Neuronal stem cell (in vitro differentiated cells): ENCODE measurements at places on chromosomes 6 and 20.

- no peak for DNase-seq
Observed at GRCh38 chr20:3714092-3714491, 1.7 kb upstream of the SIGLEC1 start.

DNA sequence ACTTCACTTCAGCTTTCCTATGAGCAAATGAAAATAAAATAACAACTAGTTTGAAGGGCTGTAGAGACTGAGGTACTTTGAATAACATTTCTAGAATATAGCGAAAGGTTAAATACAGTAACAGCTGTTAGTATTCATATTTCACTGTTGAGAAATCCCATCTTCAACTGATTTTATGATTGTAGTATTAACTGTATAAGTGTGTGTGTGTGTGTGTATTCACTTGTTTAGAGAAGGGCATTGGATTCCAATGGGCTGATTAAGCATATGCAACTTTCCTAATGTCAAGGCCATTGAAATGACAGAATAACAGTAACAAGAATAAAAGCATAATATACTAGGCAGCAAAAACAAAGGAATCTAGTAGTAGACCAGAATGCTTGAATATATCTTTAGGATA is 957.5 kb upstream of the EPHA7 start:
- DNase-seq, result no peak

GRCh38 chr6:76681781-76682180 is 609.3 kb upstream of the IMPG1 start:
- no peak for DNase-seq

GRCh38 chr6:3384241-3385143 is 72.4 kb downstream of the SLC22A23 start:
- no peak for DNase-seq

- no peak for DNase-seq
Observed at GRCh38 chr6:138450445-138450844, 46.4 kb downstream of the HEBP2 start.

DNA sequence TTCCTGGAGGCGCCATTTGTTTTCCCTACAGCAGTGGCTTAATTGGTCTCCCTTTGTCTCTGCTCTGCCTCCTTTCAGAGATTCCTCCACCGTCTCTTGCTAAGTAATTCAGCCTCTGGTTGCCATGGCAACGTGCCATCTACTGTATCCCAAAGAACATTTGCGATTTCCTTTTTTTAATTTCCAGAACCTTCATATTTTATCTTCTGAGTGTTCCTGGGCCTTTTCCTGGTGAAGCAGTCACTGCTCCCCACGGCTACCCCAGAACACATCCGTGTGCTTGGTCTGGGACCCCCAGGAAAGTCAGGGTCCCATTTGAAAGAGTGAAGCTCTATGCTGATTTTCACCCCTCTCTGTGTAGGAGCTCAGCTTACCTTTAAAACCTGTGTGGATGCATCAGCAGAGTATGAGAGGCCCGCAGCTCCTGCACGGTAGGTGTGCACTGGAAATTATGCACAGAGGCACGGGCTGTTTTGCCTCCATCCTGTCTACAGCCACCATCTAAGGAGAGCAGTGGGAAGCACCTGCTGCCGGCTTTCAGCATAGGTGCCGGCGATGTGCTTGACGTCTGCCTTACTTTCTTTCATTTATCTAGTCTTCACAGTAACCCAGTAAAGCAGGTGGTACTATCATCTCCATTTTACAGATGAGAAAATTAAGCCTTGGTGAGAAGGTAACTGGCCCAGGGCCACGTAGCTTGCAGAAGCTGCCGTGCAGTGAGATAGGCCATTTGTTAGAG is 122.8 kb downstream of the SYCP2 start:
- peak; percentile 42 for DNase-seq

GRCh38 chr6:79076160-79076559 is 1.9 kb downstream of the PHIP start:
- DNase-seq, result no peak

DNA sequence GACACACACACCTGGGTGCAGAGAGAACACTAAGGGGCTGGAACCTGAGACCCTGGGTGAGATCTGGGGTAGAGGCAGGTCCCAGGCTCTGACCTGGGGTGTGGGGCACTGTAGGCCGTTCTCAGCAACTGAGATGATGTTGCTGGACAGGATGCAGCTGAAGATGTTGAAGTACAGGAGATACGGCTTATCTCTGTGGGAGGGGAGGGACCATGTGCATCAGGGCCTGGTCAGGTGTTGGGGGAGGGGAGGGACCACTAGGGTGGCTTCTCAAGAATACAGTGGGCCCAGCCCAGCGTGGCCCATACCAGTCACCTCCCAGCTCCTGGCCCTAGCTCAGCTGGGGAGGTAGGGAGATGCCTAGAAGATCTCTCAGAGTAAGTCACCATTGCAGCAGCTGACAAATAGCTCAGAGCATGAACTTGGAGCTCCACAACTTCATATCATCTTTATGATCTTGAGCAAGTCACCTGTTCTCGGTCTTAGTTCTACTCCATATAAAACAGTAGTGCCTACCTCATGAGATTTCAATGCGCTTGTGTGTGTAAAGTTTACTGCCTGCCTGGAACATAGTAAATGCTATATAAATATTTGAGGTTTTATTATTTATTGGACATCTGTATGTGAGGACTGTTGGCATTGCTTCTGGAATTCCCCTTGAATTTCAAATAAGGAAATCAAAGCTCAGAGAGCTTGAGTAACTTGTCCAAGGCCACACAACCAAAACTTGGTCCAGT is 3.8 kb downstream of the SLC44A4 start:
- DNase-seq, result no peak

GRCh38 chr6:97437087-97437486 is 154.1 kb upstream of the MMS22L start:
- no peak for DNase-seq

GRCh38 chr20:56352345-56353055 is 6.3 kb upstream of the FAM210B start:
- no peak for DNase-seq

DNA sequence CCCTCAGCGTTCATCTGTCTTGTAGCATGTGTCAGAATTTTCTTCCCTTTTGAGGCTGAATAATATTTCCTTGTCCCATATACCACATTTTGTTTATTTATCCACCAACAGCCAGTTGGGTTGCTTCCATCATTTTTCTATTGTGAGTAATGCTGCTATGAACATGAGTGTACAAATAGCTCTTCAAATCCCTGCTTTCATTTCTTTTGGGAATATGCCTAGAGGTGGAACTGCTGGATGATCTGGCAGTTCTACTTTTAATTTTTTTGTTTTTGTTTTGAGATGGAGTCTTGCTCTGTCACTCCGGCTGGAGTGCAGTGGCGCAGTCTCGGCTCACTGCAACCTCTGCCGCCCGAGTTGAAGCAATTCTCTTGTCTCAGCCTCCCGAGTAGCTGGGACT is 64.7 kb downstream of the SASH1 start:
- no peak for DNase-seq

GRCh38 chr20:5220321-5221060 is 93.7 kb downstream of the CDS2 start:
- DNase-seq, result no peak

- DNase-seq, result peak; percentile 36
Observed at GRCh38 chr6:108120311-108120710, 45.5 kb upstream of the NR2E1 start.

DNA sequence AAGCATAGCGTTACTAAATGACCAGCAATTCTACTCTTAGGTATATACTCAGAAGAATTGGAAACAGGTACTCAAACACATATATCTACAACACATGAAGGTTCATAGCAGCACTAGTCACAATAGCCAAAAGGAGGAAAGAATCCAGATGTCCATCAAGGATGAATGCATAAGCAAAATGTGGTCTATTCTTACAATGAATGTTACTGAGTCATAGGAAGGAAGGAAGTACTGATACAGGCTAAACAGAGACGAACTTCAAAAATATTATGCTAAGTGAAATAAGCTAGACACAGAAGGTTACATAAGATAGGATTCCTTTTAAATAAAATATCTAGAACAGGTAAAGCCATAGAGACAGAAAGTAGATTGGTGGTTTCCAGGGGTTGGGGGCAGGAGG is 93.5 kb downstream of the MAP3K7 start:
- DNase-seq, result no peak

- no peak for DNase-seq
Observed at GRCh38 chr6:50836231-50836630, 17.6 kb downstream of the TFAP2B start.

DNA sequence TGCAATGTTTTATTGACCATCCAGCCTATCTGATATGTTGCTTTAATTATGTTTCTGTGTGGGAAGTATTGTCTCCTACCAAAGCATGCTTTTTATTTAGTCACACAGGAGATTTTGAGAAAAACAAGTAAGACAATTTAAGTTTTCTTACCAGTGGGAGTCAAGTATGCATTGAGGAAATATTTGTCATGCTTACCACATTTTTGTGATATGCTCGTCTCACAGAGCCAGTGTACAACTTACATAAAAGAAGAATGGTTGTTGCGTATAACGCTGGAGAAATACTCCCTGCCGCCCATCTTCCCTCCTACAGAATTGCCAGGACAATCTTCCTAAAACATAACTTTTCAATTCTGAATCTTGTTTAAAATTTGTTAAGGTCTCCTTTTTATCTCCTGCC is 37.1 kb upstream of the FILIP1 start:
- DNase-seq, result no peak

- no peak for DNase-seq
Observed at GRCh38 chr20:37947943-37948342, 45.0 kb downstream of the VSTM2L start.

DNA sequence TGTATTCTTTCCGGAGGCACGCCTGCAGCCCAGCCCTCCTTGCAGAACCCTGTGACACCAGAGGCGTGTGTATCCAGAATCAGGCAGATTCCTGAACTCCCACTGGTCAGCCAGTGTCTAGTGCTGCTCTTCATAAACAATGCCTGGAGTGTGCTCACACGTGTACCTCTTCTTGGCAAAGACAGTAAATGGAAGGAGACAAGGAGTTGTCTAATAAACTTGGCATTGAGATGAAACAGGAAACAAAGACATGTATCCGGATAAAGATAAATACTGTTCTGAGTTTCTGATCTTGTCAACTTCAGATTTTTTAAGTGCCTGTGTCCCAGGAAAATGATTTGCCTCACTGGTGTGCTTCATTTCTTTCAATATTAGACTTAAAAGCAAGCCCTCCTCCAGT is 1.7 kb downstream of the RPS6KA2 start:
- no peak for DNase-seq

GRCh38 chr6:81262656-81263055 is 489.8 kb downstream of the TENT5A start:
- no peak for DNase-seq

- no peak for DNase-seq
Observed at GRCh38 chr6:6518631-6519427, 69.7 kb upstream of the LY86 start.

GRCh38 chr6:28082939-28083338 is 2.6 kb downstream of the ZNF165 start:
- no peak for DNase-seq

DNA sequence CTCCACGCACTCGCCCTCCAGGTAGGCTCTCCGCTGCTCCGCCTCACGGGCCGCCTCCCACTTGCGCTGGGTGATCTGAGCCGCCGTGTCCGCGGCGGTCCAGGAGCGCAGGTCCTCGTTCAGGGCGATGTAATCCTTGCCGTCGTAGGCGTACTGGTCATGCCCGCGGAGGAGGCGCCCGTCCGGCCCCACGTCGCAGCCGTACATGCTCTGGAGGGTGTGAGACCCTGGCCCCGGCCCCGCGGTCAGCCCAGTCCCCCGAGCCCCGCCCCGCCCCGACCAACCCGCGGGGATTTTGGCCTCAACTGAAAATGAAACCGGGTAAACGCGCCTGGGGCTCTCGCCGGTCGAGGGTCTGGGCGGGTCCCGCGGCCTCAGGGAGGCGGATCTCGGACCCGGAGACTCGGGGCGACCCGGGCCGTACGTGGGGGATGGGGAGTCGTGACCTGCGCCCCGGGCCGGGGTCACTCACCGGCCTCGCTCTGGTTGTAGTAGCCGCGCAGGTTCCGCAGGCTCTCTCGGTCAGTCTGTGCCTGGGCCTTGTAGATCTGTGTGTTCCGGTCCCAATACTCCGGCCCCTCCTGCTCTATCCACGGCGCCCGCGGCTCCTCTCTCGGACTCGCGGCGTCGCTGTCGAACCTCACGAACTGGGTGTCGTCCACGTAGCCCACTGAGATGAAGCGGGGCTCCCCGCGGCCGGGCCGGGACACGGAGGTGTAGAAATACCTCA is 598 bp downstream of the HLA-B start:
- DNase-seq, result no peak

- DNase-seq, result no peak
Observed at GRCh38 chr6:161792851-161793493, 519.1 kb upstream of the AGPAT4 start.

- no peak for DNase-seq
Observed at GRCh38 chr6:5704708-5705107, 302.0 kb downstream of the NRN1 start.

GRCh38 chr6:135382182-135382628 is 115.3 kb downstream of the AHI1 start:
- no peak for DNase-seq

DNA sequence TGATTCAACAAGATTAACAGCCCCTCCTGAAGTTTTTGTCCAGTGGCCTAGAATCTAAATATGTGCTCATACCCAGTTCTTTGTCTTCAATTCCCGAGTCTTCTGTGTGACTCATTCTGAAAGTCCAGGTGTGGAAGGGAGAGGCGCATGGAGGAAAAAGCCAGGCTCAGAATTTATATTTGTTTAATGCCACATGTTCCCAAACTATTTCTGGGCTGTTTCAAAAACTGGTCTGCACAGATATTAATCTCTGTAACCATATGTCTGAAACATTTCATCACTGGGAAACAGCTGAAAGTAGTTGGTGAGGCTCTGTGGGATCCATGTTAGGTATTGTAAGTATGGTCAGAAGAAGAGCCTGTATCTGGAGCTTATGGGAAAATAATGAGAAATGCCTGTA is 266.0 kb downstream of the PAX1 start:
- no peak for DNase-seq

DNA sequence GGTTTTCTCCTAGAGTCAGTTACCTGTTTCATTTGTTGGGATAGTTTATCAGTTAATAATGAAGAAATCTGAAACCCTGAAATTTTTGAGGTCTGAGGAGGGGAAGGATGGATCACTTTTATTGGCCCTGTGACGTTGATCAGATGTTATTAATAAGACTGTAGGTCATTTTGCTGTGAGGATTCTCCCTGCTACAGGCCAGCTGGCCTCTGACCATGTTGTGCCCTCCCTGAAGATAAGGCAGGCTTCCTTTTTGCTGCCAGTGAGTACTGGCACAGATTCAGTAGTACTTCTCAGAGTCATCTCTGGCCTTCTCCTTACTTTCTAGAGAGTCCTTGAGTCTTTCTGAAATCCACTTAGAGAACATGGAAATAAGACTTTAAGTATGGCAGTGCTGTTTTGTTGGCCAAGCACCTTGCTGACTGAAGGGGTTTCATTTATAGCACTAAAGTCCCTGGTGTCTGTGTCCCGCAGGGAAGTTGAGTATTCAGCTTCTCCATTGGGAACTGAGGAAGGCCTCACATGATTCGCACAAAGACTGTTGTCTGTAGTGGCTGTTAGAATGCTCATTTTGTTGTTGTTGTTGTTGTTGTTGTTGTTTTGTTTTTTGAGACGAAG is 202.6 kb downstream of the DTNBP1 start:
- no peak for DNase-seq

- no peak for DNase-seq
Observed at GRCh38 chr6:147752689-147753403, 244.4 kb downstream of the SAMD5 start.
